Vein endothelial cell (primary cell): ENCODE measurements at places on chromosomes 4 and X. TPM values are rescaled to one million over a fixed set of nuclear protein-coding genes. Genes with fewer than 3 reads are reported as not detected.

The GPR173 gene
- 1.9 and 3.6 TPM in 2 replicates for total RNA-seq

The EXOC1L gene
- total RNA-seq: not detected in 2 replicates

The LPAR4 gene
- not detected in 2 replicates for total RNA-seq

The TRMT10A gene
- 5.2 and 7.5 TPM in 2 replicates for total RNA-seq

The LYAR gene
- 12.1 and 21.4 TPM in 2 replicates for total RNA-seq

The UGT2B10 gene
- not detected in 2 replicates for total RNA-seq

The PAGE1 gene
- not detected in 2 replicates for total RNA-seq

The NHSL2 gene
- 54.9 and 57.5 TPM in 2 replicates for total RNA-seq

The EREG gene
- not detected in 2 replicates for total RNA-seq

The PDE6B gene
- total RNA-seq: 1.5 and 4.2 TPM in 2 replicates

The MEPE gene
- total RNA-seq: not detected in 2 replicates

The GDPD2 gene
- total RNA-seq: not detected in 2 replicates

The CT45A2 gene
- not detected in 2 replicates for total RNA-seq

The KLF3 gene
- total RNA-seq: 33.6 and 43.7 TPM in 2 replicates

The FGFRL1 gene
- 19.5 and 25.8 TPM in 2 replicates for total RNA-seq

The MCF2 gene
- under 0.01 TPM in 1 of 2 replicates, not detected in the other for total RNA-seq

The STS gene
- total RNA-seq: 5.2 and 6.8 TPM in 2 replicates

The FRG1 gene
- 30.1 and 39.6 TPM in 2 replicates for total RNA-seq

The TMSB15B gene
- total RNA-seq: 6.2 and 8.9 TPM in 2 replicates

The CENPVL2 gene
- not detected in 2 replicates for total RNA-seq

The TLR6 gene
- 2.3 and 4.8 TPM in 2 replicates for total RNA-seq
